ENCODE measurements at places on chromosomes 2 and 18.

DNA sequence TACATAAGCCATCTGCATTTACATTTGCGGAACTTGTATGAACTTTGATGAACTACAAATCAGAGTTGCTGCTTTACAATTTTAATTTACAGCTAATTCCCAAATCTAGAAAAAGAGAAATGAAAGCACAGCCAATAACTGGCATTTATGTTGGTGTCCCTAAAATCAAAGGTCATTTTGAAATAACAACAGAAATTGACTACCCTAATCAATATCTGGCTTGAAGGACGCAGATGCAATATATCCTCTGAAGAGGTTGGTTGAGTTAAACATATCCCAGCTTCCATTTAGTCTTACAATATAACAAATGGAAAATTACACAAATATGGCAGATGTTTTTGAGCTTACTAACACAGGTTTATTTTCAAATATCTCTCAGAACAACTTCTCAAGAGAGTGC is 177.5 kb downstream of the KCNJ3 start:
- DNase-seq = no peak

DNA sequence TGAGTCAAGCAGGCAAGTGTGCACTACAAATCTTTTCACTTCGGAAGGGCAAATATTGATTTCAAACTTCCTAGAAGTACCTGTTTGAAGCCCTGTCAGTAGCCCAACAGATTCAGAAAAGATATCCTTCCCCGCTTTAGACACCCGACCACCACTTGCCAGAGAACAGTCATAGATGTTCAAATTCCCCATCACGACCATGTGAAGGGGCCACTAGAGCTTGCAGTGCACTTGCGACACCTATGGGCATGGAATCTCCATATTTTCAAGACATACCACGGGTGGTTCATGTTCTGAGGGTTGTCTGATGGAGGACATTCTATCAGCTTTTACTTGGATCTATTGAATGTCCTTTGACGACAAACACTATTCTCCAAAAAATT is 23.8 kb downstream of the GNLY start:
- no peak for DNase-seq

DNA sequence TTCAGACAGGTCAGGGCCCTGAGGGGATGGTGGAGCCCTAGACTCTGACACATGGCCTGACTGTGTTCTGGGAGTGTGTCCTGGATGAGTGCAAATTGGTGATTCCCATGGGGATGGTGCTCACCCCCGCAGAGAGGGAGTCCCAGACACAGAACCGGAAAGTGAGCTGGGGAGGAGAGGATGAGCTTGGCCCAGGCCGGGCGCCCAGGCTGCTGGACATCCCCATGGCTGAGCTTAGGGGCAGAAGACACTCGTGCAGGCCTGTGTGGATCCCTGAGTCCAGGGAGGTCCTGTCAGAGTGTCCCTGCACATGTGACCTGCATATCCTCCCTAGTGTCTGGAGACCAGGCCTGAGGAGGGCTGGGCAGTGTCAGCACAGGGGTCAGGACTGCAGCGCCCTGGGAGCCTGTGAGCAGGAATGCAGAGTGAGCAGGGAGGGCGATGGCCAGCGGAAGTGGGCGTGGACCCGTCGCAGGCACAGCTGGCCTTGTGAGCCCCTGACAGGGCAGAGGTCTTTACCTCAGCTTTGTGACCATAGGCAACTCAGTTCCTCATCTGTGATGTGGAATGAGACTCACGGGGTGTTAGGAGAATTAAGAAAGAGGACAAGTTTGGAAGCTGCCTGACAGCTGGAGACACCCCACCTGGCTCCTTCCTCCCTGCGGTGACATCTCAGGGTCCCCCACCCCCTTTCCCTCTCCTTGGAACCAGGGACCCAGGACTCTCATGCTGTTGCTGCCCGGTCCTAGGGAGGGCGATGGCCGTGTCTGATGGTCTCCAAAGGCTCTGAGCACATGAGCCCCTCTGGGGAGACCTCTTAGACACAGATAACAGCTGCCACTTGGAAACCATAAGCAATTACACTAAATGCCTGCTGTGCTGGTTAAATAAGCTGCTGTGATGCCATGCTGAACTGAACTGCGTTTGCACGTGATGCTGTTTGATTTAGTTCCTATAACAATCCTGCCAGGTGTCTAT is 62.6 kb upstream of the HS6ST1 start:
- no peak for DNase-seq

DNA sequence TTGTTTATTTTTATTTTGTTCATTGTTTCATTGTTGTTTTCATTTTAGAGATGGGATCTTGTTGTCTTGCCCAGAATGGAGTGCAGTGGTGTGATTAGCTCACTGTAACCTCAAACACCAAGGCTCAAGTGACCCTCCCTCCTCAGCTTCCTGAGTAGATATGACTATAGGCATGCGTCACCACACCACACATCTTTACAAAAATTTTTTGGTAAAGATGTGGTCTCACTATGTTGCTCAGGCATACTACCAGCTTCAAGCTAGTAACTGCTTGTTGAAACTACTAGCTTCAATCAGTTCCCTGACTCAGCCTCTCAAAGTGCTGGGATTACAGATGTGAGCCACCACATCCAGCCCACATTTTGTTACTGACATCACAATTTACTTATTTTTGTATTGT is 14.8 kb downstream of the FAM237A start:
- DNase-seq = no peak

GRCh38 chr2:18861951-18862350 is 272.6 kb upstream of the NT5C1B start:
- DNase-seq = no peak

- no peak for DNase-seq
Measured at GRCh38 chr2:213164263-213164662, 12.9 kb upstream of the IKZF2 start.

GRCh38 chr2:161170958-161171932 is 11.0 kb downstream of the TANK start:
- DNase-seq = no peak

DNA sequence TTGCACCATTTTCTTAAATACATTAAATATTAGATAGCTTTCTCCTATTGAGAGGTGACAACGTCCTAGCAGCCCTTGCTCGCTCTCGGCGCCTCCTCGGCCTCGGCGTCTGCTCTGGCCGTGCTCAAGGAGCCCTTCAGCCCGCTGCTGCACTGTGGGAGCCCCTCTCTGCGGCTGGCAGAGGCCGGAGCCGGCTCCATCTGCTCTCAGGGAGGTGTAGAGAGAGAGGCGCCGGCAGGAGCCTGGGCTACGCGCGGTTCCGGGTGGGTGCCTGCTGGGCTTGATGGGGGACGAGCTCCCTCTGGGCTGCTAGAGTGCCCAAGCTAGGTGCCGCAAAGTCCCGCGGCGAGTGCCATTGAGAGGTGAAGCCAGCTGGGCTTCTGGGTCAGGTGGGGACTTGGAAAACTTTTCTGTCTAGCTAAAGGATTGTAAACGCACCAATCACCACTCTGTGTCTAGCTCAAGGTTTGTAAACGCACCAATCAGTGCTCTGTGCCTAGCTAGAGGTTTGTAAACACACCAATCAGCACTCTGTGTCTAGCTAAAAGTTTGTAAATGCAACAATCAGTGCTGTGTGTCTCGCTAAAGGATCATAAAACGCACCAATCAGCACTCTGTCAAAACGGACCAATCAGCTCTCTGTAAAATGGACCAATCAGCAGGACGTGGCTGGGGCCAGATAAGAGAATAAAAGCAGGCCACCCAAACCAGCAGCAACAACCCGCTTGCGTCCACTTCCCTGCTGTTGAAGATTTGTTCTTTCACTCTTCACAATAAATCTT is 3.1 kb downstream of the RPRD1A start:
- DNase-seq = no peak

DNA sequence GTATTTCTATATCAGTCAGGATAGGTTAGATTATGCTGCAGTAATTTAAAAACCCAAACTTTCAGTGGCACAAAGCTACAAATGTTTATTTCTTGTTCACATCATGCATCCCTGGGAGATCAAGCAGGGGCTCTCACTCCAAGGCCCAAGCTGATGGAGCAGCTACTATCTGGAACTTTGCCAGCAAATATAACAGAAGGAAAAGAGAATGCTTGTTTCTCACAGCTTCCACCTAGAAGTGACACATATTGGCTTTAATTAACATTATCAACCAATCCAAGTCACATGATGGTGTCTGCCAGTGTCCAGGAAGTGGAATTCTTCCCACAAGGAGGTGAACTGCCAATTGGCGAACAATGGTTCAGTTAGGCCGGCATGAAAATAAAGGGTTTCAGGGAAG is 306.9 kb downstream of the BCL11A start:
- no peak for DNase-seq

DNA sequence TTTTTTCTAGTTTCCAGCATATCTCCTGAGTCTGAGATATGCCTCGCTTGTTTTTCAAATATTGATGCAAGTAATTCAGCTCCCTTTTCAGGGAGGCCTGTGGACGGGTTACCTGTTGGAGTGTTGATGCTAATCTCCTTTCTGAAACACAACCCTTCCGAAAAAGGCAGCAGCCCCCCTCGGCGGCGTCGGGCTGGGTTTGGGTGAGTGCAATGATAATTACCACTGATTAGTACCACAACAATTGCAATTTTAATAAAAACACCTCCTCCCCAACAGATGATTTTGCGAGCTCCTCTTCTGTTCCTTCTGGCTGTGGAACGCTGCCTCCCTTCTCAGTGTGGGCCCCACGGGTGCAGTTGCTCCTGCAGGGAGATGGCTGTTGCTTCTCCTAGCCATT is 66.3 kb downstream of the PTGR3 start:
- DNase-seq = no peak

- DNase-seq = no peak
Measured at GRCh38 chr18:44924785-44925499, 244.3 kb downstream of the SETBP1 start.

DNA sequence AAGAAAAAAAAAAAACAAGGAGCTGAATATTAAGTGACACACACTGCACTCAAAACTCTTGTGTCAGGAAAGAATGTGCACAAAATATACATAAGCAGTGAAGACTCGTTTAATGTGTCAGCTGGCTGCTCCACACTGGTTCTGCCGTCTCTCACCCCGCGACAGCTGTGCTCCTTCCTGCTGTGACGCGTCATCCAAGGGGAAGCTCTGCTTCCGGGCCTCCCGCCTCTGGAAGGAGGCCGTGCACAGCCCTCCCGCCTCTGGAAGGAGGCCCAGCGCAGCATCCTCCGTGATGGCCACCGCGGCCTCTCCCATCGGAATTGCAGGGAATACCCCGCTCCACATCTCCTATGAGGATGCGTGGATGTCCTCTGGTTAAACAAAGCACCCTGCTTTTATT is 151.0 kb downstream of the HDAC4 start:
- no peak for DNase-seq

DNA sequence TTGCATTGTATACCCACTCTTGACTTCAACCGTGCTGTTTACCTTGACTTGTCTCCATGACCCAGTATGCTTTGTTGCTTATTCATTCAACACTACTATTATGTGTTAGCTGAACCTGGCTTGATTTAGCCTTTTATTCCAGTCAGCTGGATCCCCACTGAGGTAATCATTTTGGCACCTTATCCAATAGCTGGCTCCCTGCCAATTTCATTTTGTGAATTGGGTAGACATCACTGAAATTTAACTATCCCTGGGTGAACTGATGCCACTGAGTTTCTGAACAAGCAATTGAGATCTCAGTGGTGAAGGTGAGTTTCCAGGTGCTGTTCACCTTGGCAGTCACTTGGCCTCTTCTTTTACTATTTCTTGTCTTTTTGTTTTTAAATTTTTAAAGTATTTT is 584.3 kb downstream of the ADCYAP1 start:
- DNase-seq = no peak

- no peak for DNase-seq
Measured at GRCh38 chr2:197281421-197281820, 29.2 kb downstream of the ANKRD44 start.

- DNase-seq = no peak
Measured at GRCh38 chr2:210190345-210190744, 19.1 kb upstream of the KANSL1L start.

- no peak for DNase-seq
Measured at GRCh38 chr2:189841019-189841418, 56.8 kb downstream of the PMS1 start.

GRCh38 chr2:71496156-71496770 is 42.9 kb downstream of the DYSF start:
- DNase-seq = no peak

- DNase-seq = no peak
Measured at GRCh38 chr2:112793449-112793978, 9.2 kb upstream of the IL1A start.

GRCh38 chr2:119011162-119011909 is 69.3 kb downstream of the MARCO start:
- DNase-seq = no peak

GRCh38 chr2:43139996-43140621 is 86.3 kb downstream of the ZFP36L2 start:
- no peak for DNase-seq

GRCh38 chr2:30239308-30239985 is 8.1 kb downstream of the LBH start:
- no peak for DNase-seq

GRCh38 chr2:100984892-100985307 is 17.2 kb upstream of the RPL31 start:
- DNase-seq = peak; percentile 43

- DNase-seq = no peak
Measured at GRCh38 chr2:216578325-216578724, 54.9 kb upstream of the IGFBP2 start.

GRCh38 chr2:178506524-178506923 is 26.3 kb downstream of the PLEKHA3 start:
- no peak for DNase-seq

DNA sequence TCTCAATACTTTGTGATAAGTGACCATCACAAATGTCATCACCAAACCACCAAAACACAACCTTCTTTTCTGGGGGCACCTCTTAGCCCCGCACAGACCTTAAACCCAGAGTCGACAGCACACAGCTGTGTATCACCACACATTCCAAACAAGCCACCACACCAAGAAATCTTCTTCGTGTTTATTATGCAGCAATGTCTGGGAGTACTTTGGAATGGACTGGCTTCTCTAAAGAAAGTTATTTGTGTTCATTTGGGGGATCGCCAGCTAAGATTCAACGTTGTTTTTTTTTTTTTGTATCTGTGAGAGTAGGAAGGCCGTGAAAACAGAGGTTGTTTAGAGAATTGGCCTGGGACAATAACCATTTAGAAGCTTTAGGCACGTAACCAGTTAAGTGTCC is 1.1 kb upstream of the MTA3 start:
- no peak for DNase-seq

GRCh38 chr2:157479081-157480027 is 35.5 kb upstream of the CYTIP start:
- no peak for DNase-seq

- no peak for DNase-seq
Measured at GRCh38 chr2:201130524-201131186, 14.7 kb downstream of the CFLAR start.

- no peak for DNase-seq
Measured at GRCh38 chr2:121608967-121609366, 40.3 kb downstream of the CLASP1 start.

- no peak for DNase-seq
Measured at GRCh38 chr2:186590759-186591505, 1.1 kb downstream of the ITGAV start.
